ENCODE measurements at places on chromosomes 12 and 14. TPM values are rescaled to one million over a fixed set of nuclear protein-coding genes. Genes with fewer than 3 reads are reported as not detected.

DNA sequence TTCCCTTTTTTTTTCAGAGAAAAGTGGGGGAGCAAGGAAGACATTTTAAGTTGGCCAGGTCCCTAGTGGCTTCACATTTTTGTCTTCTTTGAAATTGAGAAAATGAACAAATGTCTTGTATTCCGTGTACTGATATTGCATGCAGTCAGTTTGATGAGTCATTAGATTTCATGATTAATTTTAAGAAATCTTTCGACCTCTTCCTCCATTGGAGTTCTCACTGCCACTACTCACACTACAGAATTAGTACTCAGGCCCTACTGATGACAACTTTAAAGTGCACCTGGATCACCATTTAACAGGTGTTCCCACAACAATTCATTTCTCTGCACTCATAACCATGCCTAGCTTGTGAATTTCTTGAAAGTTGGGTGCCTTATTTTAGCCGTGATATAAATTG lies 50.5 kb downstream of the SAMD4A start:
- no peak for DNase-seq

GRCh38 chr12:93297536-93297935 lies 80.2 kb upstream of the NUDT4 start:
- no peak for DNase-seq

Gene ST8SIA1
- total RNA-seq = 0.20 TPM

GRCh38 chr14:69682621-69683263 lies 71.3 kb downstream of the SUSD6 start:
- DNase-seq = no peak

- DNase-seq = no peak
These were observed 32.4 kb upstream of the HELB start for GRCh38 chr12:66269757-66270383.

Gene SLC17A8
- not detected for total RNA-seq

Gene IL22
- total RNA-seq = not detected

Gene SERPINA3
- total RNA-seq = 0.57 TPM

- peak; percentile 69 for DNase-seq
These were observed at the start of gene SAV1 for GRCh38 chr14:50667996-50668825. TSS of gene SAV1 (minus strand) at chr14:50668306. CDS start at chr14:50667967, 339 bp downstream.

Gene CCDC177
- not detected for total RNA-seq

GRCh38 chr14:49923442-49923841 lies 30.6 kb downstream of the ARF6 start:
- no peak for DNase-seq

DNA sequence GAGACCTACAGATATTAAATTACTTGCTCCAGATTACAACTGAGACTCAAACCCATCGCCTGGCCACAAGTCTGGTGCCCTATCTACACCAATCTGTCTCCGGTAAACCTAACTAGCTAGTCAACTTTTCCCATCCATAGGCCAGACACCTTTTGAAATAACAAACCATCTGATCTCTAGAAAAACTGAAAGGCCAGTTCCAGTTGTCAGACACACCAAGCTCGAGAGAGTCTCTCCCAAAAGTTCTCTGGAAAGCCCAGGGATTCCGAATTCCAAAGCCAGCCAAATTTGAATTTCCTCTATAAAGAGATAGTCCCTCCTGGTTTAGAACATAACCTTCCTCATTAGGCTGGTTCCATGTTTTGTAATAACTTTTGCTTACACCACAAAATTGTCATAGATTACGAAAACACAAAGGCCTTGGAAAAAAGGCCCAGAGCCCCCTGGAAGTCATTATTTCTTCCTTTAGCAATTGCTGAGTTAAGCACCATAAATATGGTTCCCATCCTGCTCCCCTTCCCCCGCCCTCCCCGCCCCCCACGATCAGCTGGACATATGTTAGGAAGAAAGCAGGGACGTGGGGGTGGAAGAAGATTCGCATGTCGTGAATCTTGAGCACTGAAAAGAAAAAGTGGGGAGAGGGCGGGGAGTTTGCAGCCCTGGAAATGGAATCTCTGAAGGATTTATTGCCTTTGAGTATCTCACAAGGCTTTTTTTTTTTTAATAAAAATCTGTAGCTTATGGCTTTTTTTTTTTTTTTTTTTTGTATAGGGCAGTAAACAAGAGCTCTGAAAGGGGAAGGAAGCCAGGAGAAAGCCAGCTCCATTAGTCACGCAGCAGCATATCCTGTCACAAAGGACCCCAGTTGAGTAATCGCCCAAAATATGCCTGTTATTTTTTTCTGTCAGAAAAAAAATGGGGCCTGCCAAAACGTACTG lies 110.4 kb downstream of the ZFP36L1 start:
- peak; percentile 85 for DNase-seq

Gene MANSC4
- total RNA-seq = not detected

DNA sequence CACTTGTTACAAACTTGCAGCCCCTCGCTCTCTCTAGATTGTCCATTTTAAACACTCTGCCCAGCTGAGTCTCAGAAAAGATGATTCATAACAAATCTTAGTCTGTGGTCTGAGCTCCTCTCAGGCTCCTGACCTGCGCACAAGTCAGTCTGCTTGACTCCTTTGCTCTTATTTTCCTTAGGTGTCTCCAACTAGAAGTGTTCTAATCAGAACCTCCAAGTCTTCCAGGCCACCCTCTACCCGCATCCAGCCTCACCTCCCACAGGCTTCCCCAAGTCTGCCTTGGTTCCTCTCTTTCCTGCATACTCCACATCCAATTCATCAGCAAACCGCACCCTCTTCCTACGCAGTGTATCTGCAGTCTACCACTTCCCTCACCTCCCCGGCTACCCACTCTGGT lies 42.4 kb upstream of the BDKRB2 start:
- DNase-seq = no peak

DNA sequence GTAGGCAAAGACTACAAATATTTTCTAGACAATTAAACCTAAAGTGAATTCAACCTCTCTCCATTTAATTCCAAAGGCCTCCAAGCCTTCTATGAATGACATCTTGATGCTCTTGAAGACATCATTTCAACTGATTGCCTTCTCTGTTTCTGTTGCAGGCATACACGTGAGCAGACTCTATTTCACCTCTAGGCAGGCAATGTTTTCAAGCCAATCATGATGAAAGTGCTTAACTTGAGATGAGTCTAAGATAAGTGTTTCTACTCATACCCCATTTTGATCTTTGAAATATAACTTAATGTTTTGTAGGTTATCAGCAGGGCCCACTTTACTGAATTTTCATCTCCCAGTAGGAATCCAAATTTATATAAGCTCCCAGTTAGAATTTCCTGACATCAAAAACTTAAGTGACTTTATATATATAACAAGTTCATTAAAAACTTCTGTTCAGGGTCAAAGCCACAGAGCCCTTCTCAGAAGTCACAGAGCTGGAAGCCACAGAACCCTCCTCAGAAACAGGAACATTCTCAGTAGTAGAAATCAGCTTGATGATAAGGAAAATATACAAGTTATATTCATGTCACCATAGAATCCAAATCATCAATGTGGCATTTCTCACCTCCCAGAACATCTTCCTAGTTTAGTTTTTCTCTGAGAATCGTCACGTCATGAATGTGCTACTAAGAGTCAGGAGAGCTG lies 108.5 kb downstream of the PHLDA1 start:
- DNase-seq = no peak

Measured in MG63 (cell line).